SHP77 (cell line): ENCODE measurements at places on chromosomes 4 and X.
A peak's percentile ranks its signal among the peaks of the same experiment; 100 is the strongest.

DNA sequence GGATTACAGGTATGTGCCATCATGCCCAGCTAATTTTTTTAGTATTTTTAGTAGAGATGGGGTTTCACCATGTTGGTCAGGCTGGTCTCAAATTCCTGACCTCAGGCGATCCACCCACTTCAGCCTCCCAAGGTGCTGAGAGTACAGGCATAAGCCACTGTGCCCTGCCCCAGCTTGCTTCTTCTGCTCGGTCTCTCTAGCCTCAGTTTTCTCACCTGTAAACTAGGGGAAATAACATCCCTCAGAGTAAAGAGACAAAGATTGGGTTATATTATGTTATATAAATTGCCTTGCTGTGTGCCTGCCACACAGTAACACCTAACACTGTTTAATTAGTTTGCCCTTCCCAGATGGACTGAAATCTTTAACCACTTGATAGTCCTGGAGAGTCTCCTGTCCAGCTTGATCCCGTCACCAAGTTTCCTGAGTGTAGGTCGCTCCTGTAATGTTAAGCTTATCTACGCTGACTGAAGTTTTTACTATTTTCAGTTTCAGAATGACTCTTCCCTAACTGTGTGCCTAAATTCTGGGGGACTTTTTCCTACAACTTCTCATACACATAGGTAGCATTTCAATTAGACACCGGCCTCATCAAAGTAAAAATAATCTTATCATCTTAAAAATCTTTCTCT is 412.7 kb upstream of the TENM3 start:
- DNase-seq: no peak

DNA sequence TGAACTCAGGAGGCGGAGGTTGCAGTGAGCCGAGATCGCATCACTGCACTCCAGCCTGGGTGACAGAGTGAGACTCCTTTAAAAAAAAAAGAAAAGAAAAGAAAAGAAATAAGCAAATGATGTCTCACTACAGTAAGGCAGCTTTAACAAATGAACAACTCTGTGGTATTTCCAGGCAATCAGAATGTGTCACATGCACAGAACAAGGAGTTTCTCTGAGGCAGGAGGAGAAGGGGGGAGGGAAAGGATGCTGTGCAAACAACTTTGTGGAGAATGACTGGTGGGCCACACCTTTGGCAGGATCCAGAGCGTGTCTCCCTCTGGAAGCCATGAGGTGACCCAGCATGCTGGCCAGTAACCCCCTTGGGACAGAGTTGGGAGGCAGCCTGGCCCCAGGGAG is 57.6 kb downstream of the RAI2 start:
- no peak for DNase-seq

- no peak for DNase-seq
Measured at GRCh38 chr4:67558493-67558892, at the start of gene STAP1. STAP1 (plus strand) TSS chr4:67558727; CDS start chr4:67558810, 83 bp downstream.

DNA sequence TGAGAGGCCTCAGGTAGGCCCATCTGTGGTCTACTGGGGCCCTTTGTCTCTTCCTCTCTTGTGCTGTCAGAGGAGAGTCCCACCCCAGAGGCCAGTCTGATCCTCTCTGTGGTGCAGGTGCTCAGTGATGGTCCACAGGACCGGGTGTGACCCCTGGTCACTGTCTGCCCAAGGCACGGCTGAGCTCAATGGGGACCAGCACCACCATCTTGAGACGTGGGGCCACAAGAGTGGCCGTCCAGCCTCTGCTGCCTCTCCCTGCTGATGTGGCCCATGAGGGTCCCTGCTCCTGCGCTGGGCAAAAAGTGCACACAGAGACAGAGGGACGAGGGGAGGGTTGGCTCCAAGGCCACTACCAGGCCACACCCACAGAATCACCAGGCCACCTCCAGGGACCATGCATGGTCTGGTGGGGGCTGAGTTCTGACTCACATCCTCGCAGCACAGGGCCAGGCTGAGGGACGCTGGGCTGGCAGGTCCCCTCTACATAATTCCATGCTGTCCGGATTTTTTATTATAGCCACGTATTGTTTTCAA is 88.3 kb downstream of the FAM53A start:
- DNase-seq: no peak

- peak; percentile 37 for DNase-seq
Measured at GRCh38 chr4:47669946-47670345, 167.9 kb downstream of the CORIN start.

- DNase-seq: no peak
Measured at GRCh38 chrX:71195964-71196649, 26.9 kb upstream of the GJB1 start.

- no peak for DNase-seq
Measured at GRCh38 chr4:79764120-79764519, 308.9 kb downstream of the ANTXR2 start.

DNA sequence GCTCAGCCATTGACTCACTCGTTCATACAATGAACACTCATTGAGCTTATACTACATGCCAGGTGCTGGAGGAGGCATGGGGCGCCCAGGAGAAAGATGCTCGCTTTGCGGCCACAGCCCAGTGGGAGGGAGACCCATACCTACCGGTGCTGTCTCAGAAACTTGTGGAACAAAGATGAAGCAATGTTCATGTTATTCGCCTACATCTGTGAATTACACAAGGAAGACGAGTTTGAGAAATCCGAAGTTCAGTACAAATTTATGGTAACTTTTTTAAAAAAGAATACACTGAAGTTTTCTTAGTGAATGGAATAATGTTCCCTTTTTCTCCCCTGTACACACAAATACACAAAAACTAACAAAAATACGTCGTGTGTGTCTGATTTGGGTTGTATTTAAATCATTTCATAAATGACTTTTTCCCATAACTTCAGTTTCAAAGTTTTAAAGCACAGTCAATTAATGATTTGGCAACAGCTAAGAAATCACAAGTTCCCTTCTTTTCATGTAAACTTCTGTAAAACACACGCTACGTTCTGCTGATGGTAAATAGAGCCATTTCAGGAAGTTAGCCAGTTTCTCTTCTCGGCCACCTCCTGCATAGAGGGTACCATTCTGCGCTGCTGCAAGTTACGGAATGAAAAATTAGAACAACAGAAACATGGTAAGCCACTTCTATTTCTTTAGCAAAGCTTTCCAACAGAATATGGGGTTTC is at the start of gene TLR8:
TSS of gene TLR8 (plus strand) at position 575 of the 716 bp plus-strand sequence. CDS start at position 662, 87 bp downstream.
- DNase-seq: no peak

GRCh38 chr4:75726577-75726976 is 2.2 kb downstream of the USO1 start:
- no peak for DNase-seq

DNA sequence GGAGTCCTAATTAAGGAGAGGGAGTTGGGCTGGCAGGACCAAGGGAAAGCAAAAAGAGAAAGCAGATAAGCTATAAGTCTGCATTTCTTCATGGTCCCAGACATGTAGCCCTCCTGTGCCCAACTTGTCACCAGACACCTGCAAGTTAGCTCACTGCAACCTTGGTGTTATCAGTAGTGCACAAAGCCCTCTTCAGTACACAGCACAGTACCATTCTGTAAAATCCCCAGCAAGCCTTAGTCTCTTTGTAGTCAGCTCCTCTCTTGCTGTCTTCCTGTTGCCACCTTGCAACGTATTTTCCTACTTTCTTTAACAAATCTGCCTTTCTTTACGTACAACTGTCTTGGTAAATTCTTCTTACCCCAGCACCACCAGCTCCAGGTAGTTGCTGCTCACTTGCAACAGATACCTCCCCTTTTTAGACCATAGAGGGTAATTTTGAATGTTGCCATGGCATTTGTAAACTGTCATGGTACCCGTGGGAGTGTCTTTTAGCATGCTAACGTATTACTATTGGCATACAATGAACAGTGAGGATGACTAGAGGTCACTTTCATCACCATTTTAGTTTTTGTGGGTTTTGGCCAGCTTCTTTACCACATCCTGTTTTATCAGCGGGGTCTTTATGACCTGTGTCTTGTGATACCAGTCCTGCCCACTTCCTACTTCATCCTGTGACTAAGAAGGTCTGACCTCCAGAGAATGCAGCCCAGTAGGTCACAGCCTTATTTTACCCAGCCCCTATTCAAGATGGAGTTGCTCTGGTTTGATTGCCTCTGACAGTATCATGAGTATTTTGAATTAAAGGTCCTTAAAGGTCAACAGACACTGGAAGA is 28.3 kb upstream of the AP1S2 start:
- no peak for DNase-seq

DNA sequence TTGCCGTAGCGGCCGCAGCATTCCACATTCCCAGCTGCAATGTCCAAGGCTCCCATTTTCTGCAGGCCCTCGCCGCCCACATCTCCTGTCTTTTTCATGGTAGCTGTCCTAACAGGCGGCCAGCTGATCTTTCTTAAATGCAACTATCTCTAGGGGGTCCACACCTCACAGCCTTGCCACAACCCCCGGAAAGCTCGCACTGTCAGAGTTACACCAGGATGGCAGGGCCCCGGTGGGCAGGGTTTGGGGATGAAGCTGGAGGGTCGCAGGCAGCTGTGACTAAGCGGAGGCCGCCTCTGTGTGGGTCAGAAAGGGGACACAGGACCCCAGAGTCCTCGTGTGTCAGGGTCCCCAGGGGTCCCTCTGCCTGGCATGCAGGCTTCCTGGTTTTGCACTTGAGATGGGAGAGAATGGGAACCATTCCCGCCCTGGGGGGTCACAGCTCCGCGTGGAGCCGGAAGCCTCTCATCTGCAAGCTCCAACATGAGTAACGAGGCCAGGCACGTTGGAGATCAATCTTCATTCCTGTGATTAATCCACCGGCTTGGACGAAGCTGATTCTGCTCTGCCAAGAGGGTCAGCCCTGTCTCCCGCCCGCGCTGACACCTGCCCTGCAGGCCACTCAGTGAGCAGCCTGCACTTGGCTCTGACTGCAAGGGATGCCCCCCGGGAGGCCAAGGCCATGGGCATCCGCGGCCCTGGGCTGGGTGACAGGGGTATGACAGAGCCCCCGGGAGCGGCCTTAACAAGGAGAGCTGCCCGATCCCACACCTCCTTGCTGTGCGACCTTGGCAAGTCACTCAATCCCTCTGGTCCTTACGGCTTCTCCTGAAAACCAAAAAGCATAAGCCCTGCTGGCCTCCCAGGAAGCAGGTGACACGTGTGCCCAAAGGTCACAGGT is 97.9 kb downstream of the ADRA2C start:
- DNase-seq: no peak

DNA sequence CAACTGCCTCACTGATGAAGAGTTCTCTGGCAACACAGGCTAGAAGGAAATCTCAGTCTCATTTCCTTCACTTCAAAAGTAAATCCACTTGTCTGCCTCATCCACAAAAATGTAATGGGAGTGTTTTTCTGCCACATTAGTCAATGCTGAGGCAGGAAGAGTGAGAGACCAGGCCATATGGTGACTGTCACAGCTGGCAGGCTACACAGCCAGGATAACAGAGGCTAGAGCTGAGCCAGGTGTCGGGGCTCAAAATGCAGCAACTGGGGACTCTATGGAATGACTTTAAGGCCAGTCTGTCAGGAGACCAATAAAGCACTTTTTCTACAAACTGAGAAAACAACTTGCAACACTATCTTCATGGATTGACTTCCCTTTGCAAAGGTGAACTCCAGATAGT is 204.2 kb downstream of the GPC3 start:
- no peak for DNase-seq
